ENCODE measurements at places on chromosomes 1 and 21.
A peak's percentile ranks its signal among the peaks of the same experiment; 100 is the strongest.

DNA sequence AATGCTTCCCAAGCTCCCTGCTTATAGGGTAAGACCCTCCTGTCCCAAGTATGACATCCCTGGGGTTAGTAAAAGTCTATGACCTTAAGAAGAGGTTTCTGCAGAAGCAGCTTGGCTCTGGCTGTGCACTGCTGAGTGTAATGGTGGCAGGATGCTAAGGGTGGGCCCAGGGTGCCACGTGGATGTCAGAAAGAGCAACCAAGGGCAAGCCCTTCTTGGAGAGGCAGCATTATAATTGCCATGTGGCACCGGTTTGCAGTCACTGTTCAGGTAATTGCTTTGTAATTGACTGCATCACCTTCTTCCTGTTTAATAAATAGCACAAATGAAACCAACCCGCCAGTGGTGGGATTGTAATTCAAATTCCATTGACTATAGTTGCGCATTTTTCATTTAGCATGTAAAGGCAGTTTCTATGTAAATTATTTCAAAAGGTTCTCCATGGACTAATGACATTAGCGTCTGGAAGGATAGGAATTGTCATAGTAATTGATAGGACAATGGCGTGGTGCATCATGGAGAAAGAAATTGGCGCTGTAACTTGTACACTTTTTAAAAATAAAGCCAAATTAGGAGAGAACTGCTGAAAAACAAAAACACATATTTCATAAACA lies 490.6 kb upstream of the VAMP3 start:
- no peak for DNase-seq

DNA sequence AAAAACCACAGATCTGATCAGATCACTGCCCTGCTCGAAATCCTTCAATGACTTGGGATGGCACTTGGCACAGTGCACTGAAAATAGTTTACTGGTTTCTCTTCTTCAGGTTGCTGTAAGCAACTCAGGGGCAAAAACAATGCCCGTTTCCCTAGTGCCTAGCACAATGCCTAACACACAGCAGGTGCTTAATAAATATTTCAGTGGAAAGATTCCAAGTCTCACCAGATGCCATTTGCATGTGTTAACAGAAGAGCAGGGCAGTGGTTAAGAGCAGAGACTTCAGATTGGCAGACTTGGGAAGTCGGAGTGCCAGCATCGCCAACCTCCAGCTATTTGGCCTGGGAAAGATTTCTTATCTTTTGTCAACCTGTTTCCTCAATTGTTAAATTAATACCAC lies 10.9 kb upstream of the METTL25B start:
- DNase-seq = no peak

GRCh38 chr1:18799454-18799853 lies 60.0 kb downstream of the TAS1R2 start:
- DNase-seq = no peak

DNA sequence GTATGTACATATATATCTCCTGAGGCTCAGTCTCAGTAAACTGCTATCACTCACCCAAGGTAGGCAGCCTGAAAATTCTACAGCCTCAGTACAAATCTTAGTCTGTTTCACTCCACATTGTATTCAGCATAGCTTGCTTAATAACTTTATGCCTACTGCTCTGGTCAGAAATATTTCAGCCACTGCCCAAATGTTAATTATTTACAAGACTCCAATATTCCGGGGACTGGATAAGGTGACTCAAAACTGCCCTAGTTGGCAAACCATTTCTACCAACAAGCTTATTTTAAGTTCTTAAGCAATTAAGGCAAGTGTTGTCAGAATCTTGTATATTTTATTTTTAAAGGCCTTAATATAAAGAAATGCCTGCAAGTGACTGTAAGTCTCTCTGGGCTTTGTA lies 114.8 kb downstream of the LRRIQ3 start:
- no peak for DNase-seq

DNA sequence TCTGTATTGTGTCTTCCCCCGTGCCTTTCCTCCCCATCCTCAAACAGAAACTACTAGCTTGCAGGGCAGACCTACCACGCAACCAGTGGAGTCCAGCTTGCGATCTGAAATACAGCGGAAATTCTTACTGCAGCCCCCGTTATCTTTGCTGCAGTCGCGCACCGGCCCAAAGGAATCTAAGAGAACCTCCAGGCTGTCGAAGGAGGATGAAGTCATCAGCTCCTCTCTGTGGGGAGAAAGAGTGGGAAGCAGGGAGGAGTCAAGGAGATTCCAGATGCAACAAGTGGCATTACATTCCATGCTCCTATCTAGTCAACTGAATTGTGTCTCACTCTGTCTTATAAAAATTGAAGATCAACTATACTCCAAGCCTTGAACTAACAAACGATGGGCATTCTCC lies 206.9 kb downstream of the ASTN1 start:
- no peak for DNase-seq

DNA sequence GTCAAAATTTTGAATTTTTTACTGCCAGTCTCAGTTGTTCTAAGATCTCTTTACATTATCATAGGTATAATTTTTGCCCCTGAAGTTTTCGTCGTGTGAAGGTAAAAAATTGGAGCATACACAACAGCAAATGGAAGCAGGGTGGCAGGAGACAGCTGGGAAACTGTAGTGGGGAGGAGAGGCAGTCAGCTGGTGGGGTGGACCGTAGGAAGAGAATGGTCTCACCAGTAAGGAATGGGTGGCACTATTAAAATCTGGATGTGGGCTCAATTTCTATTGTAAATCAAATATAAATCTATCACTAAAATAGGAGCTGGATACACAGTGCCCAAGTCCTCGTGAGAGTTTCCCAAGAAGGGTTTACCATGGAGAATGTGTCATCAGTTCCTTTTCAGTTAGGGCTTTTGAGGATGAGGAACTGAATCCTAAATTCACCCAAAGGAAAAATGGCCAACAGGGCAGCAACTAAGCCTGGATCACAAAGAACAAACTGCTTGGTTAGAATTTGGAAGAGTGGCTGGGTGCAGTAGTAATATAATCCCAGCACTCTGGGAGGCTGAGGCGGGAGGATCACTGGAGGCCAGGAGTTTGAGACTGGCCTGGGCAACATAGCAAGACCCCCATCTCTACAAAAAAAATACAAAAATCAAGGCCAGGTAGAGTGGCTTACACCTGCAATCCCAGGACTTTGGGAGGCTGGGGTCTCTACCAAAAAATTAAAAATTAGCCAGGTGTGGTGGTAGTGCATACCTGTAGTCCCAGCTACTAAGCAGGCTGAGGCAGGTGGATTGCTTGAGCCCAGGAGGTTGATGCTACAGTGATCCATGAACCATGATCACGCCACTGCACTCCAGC lies 10.5 kb upstream of the IRF2BP2 start:
- no peak for DNase-seq

DNA sequence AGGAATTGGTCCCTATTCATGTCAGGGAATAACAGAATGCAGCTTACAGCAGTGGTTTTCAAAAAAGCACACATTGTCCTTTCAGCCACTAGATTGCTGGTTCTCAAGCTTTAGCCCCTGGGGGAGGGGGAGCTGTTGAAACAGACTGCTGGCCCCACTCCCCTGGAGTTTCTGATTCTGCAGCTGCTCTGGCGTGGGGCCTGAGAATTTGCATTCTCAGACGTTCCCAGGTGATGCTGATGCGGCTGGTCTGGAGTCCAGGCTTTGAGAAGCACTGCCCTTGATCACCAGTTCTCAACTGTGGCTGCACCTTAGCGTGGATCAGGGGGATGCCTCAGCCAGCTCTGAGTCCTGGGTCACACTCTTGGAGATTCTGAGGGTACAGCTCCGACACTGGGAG lies 62.7 kb upstream of the LAPTM5 start:
- no peak for DNase-seq

GRCh38 chr1:183228347-183229220 lies 42.5 kb downstream of the LAMC2 start:
- no peak for DNase-seq

DNA sequence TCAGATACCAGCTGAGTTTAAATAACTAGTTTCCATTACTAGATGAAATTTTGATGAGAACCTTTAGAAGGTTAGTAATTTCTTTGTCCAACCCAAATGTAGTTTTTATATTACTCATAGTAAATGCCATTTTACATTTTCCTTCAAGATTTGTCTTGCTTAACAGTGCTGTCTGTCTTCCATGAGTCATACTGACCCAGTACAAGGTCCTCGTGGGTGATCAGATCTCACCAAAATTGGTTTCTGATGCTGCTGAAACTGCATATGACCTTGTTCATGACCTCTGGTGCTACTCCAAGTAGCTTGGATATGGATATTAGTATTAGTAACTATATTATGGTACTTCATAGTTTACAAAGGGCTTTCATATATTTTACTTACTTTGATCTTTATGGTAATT lies 207.1 kb downstream of the RYR2 start:
- no peak for DNase-seq

DNA sequence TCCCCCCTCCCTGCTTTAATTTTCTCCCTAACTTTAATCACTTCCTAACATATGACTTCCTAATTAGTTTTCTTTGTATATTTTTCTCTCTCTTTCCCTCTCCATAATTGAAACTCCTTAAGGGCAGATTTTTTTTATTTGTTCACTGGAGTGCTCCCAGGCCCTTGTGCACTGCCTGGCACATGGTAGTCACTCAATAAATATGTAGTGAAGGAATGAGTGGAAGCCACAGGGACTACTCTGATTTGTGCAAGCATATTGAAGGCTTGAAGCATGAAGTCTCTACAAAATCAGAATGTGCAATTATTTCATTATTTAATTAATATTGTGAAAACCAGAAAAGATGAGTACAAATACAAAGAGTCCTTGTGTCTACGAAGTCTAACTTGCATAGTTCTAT lies 41.5 kb downstream of the SNX7 start:
- DNase-seq = no peak

DNA sequence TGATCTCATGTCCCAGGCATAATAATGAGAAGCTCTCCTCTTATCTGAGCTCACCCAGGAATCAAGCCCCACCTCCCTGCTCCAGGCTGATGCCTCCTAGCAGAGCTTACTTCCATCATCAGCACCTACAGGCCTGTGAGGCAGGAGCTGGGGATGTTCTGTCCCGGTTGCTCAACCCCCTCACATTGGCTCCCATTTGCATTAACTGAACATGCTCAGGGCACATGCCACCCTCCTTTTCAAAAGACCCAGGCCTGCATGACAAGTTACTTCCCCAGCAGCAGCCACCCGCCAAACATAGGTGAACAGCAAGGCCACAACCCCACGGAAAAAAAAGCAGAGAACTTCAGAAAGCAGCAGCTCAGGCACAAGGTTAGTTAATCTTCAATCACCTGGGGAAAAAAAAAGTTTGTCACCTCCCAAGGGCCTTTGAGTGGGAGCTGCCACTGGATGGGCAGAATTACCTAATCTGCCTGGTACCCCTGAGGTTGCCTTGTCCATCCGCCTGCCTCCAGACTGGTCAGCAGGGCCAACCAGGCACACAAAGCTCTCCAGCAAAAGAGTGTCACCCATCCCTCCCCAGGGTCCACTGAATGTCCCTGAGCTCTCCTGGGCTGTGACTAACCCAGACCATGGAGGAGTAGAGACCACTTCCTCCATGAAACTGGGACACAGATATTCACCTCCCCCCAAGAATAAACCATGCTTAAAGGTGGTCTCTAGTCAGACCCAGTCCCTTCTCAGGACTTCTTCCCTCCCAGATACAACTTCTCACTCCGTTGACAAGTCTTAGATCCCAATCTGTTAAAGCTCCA lies 4.4 kb downstream of the KCNN3 start:
- DNase-seq = no peak

- DNase-seq = no peak
Observed at GRCh38 chr1:193062698-193063463, 3.5 kb downstream of the RO60 start.

- no peak for DNase-seq
Observed at GRCh38 chr1:32592943-32593342, 53.7 kb downstream of the ZBTB8A start.

GRCh38 chr1:56686169-56686568 lies 41.1 kb downstream of the PRKAA2 start:
- no peak for DNase-seq

- DNase-seq = no peak
Observed at GRCh38 chr1:105102371-105102770, 1352.7 kb downstream of the AMY1C start.

DNA sequence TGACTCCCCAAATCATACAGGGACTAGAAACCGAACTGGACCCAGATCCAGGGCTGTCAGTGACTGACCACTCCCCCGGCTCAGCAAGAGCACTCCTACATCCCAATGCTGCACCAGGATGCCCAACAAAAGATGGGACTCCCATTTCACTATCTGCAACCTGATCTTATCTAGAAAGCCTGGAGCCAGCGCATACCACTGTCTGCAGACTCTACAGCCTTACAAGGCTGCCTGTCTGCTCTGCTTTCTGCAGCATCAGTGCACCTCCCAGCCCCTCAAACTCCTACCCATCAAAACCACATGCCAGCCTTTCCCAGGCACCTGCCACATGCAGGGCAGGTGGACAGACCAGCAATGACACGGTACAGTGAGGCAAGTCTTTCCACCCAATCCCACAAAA lies 52.2 kb downstream of the SSBP3 start:
- no peak for DNase-seq

GRCh38 chr1:234114648-234115307 lies 210.3 kb downstream of the SLC35F3 start:
- DNase-seq = peak; percentile 39

GRCh38 chr1:151612501-151613281 lies 841 bp downstream of the SNX27 start:
- DNase-seq = peak; percentile 30

DNA sequence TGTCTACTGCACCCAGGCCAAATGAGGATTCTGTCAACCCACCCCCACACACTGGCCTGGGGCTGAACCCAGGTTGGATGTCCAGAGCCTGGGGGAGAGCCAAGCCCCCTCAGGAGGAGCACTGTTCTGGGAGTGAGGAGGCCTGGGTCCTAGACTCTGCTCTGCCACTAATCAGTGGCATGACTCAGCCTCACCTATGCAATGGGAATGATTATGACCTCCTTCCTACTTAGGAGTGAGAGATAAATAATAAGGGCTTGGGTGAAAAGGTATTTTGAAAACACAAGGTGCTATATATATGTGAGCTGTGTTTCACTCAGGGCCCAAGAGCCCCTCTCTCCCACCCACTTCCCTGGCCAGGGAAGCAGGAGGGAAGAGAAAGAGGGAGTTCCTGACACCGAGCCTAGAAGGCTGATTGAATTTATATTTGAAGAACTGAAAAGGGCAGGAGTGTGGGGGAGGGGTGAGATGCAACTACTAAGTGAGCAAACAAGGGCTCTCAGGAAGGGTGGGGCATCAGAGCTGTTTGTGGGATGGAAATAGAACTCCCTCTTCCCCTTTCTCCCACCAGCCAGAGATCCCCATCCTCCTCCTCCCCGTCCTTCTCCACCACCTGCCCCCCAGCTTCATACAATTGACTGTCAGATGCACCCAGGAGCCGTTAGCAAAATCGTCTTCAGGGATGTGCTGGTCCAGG lies 8.2 kb downstream of the IGSF9 start:
- DNase-seq = no peak

Data from neural crest cell (in vitro differentiated cells).